ENCODE measurements at places on chromosomes 3 and 15.

DNA sequence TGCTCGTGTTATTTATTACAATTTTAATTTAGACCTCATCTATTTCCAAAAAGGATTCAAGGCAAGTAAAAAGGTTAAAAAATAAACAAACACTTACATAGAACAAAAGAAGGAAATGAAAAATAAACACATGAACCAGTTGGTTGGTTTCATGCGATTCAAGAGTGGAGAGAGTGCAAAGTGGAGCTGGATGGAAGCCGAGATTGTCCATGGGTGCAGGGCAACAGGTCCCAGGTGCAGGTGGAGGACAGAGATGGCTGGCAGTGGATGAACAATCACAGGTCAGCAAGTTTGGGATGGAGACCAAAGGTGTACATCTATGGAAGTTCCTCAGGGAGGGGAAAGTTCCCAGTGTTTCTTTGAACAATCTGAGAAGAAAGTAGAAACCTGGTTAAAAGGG is 11.6 kb upstream of the SEMA5B start:
- no peaks in the 10 kb centered on the region for H3K36me3 ChIP-seq
- no peak overlapping the region for H3K27ac ChIP-seq
- H3K4me3 ChIP-seq, result no peak overlapping the region

- no peaks in the 10 kb centered on the region for H3K36me3 ChIP-seq
- DNase-seq, result no peak
- H3K4me3 ChIP-seq, result no peak overlapping the region
- H3K27ac ChIP-seq, result no peak overlapping the region
Measured at GRCh38 chr15:71333136-71333700, 217.9 kb downstream of the THSD4 start.

DNA sequence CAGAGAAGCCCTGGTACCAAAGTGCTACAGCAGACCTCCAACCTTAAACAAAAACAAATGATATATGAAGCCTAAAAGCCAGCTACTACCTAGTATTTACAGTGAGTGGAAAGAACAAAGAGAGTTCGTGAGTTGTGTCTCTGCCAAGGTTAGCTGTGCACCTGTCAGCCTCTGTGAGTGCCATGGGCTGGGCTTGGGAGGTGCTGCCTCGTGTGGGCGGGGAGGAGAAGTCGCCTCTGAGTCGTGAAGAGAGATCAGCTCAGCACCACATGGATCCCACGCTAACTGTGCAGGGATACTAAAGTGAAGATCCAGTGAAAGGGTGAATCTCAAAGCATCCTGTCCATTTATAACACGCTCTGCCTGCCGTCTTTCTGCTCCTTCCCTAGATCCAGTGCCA is 101.9 kb downstream of the CHDH start:
- no peaks in the 10 kb centered on the region for H3K36me3 ChIP-seq
- no peak overlapping the region for H3K27ac ChIP-seq
- no peaks in the 10 kb centered on the region for H3K4me1 ChIP-seq
- H3K4me3 ChIP-seq, result no peak overlapping the region
- DNase-seq, result no peak
- H3K27me3 ChIP-seq, result no peaks in the 10 kb centered on the region

GRCh38 chr3:180062771-180063170 is 26.0 kb upstream of the PEX5L start:
- no peaks in the 10 kb centered on the region for H3K27me3 ChIP-seq
- H3K4me1 ChIP-seq, result no peaks in the 10 kb centered on the region
- no peaks in the 10 kb centered on the region for H3K36me3 ChIP-seq
- no peak overlapping the region for H3K27ac ChIP-seq
- no peak overlapping the region for H3K4me3 ChIP-seq
- no peak for DNase-seq

- peak overlapping the region; percentile 94 for H3K27ac ChIP-seq
- peak overlapping the region; percentile 93 for H3K4me3 ChIP-seq
- H3K36me3 ChIP-seq, result no peaks in the 10 kb centered on the region
- no peaks in the 10 kb centered on the region for H3K27me3 ChIP-seq
Measured at GRCh38 chr3:33717616-33717865, 513 bp downstream of the CLASP2 start.

- no peak for DNase-seq
- H3K4me3 ChIP-seq, result no peak overlapping the region
- no peak overlapping the region for H3K27ac ChIP-seq
- no peaks in the 10 kb centered on the region for H3K36me3 ChIP-seq
- H3K27me3 ChIP-seq, result no peaks in the 10 kb centered on the region
- H3K4me1 ChIP-seq, result peaks cover 52% of the 10 kb centered on the region
Measured at GRCh38 chr15:99437315-99438223, 128.2 kb upstream of the MEF2A start.

GRCh38 chr3:7275396-7275795 is 414.5 kb downstream of the GRM7 start:
- no peaks in the 10 kb centered on the region for H3K27me3 ChIP-seq
- no peak overlapping the region for H3K4me3 ChIP-seq
- no peak overlapping the region for H3K27ac ChIP-seq
- DNase-seq, result no peak

GRCh38 chr3:8191406-8191805 is 310.2 kb upstream of the LMCD1 start:
- H3K4me3 ChIP-seq, result no peak overlapping the region
- peaks cover 4% of the 10 kb centered on the region for H3K27me3 ChIP-seq
- no peak overlapping the region for H3K27ac ChIP-seq
- no peak for DNase-seq

GRCh38 chr3:23459889-23460546 is 256.9 kb downstream of the UBE2E2 start:
- no peak overlapping the region for H3K27ac ChIP-seq
- no peak for DNase-seq
- H3K36me3 ChIP-seq, result no peaks in the 10 kb centered on the region
- no peaks in the 10 kb centered on the region for H3K4me1 ChIP-seq

DNA sequence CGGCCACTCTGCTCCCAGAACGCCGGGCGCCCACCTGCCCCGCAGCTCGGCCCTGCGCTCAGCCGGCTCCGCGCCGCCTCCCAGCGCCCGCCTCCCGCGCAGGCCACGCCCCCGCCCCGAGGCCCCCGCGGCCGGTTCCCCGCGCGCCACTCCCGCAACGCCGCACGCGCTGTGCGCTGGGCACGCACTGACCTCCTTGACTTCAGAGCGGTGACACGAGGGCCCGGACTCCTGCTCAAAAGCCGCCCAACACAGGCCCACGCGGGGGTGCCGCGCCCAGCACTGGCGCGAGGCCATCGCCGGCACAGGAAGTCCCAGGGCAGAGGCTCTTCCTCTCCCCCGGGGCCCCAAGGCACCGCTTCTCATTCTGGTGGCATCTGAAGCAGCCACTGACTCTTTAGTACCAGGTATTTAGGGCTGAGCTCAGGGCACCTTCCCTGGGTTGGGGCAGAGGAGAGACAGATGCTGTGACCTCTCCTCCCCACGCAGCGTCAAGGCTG is 12.4 kb downstream of the TNK2 start:
- peak overlapping the region; percentile 87 for H3K27ac ChIP-seq
- H3K4me3 ChIP-seq, result peak overlapping the region; percentile 71
- no peaks in the 10 kb centered on the region for H3K27me3 ChIP-seq
- H3K36me3 ChIP-seq, result peaks cover 7% of the 10 kb centered on the region
- H3K4me1 ChIP-seq, result peaks cover 76% of the 10 kb centered on the region

All from T-cell (primary cell).